ENCODE measurements at places on chromosomes 12 and 14.

DNA sequence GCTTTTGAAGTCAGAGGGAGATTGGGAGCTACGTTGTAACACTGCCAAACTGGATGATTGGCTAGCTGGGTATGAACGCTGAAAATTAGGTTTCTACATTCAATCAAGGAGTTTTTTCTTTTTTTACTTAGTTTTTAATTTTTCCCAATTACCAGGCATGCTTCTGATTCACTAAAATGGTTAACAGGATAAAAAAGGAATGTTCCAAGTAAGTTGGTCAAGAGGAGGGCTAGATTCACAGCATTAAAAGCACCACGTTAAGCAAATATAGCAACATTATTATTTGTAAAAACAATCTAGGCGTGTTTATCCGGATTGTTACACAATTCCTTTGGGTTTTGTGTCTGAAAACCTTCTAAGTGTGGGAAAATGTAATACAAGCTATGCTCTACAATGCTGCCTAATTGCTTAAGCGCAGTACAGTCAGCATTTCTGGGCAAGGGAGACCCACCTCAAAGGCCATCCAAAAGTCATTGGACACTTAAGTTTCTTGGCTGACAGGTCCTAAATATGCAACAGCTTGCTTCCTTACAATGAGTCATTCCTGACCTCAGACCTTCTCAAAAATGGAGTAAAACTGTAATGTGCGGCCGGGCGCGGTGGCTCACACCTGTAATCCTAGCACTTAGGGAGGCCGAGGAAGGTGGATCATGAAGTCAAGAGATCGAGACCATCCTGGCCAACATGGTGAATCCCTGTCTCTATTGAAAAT is 1.2 kb downstream of the RPLP0 start:
- peak; percentile 88 for DNase-seq

DNA sequence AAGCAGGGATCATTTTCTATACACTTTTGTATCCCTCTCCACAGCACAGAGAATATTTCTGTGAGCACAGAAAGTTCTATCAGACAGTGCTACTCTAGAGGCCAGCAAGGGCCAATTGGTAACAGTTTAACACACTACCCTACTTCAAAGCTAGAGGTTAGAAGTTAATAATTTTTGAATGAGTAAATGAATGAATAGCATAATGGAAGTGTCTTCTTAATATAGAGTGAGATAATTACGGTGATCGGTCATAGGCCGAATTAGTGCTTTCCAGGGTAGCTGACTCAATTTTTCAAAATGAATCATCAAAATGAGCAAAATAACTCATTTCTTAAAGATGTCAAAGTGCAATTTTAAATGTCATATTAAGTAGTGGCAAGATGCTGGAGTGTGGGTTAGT is 67.0 kb upstream of the CCDC198 start:
- no peak for DNase-seq

DNA sequence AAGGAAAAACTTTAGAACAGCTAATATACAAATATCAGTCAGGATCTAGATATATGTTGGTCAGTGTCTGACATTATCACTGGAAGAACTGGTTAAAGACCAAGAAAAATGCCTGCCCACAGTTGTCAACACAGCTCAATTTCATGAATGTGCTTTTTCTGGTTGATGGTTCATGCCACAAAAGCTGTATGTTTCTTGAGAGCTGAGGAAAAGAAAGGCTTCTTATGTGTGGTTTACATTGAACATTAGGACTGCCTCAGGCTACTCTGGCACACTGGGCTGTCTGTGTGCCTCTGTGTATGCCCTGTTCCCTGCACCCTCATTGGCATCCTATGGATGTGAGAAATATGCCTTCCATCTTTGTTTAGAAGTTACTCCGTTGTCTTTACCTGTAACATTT is 218.8 kb upstream of the RGS6 start:
- no peak for DNase-seq

GRCh38 chr12:120366341-120366705 is 2.6 kb downstream of the MSI1 start:
- no peak for DNase-seq

GRCh38 chr14:70884595-70885342 is 22.5 kb upstream of the PCNX1 start:
- no peak for DNase-seq

- peak; percentile 34 for DNase-seq
Observed at GRCh38 chr12:53097564-53098353, at the start of gene IGFBP6. IGFBP6 (plus strand) TSS chr12:53097667; CDS start chr12:53097718, 51 bp downstream.

DNA sequence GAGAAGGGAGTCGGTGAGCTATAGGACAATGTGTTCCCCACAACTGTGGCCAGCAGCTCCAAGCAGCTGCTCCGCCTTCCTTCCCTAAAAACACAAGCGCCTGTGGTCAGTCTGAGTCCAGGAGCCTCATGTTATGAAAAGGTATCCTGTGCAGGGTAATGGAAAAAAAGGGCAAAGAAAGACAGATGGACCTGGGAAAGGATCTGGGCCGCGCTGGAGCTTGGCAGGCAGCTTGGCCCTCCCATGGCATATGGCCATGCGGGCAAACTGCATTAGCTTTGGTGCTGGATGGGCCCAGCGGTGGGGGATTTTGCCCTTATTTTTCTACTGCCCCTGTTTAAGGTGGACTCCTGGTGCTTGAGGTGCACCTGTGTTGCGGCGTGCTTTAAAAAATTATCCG is 23.7 kb upstream of the CHST11 start:
- no peak for DNase-seq

GRCh38 chr14:100849115-100849781 is 23.3 kb downstream of the MEG3 start:
- peak; percentile 52 for DNase-seq

DNA sequence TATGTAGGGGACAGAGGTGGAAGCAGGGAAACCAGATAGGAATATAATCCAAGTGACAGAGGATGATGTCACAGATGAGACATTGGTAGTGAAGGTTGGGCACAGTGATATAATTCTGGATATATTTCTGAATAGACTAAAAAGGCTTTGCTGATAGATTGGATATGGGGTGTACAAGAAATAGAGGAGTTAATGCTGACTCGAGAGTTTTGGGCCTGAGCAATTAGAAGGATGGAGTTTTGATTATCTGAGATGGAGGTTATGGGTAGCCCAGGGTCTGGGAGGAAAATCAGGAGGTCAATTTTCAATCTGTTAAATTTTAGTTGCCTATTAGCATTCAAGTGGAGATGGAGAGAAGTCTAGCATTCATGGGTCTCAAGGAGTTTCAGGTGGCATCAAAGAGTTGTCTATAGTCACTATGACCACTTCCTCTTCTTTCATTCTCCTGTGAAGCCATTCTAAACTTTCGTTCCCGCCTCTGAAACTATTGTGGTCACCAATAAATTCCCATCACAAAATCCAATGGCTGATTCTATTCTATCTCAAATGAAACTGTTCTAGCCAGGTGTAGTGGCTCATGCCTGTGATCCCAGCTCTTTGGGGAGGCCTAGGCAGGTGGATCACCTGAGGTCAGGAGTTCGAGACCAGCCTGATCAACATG is 10.6 kb upstream of the ANO6 start:
- DNase-seq, result no peak

- no peak for DNase-seq
Observed at GRCh38 chr14:53786045-53786444, 170.6 kb downstream of the BMP4 start.

Measured in astrocyte (in vitro differentiated cells and primary cell).